HCT116 (cell line): ENCODE measurements at places on chromosomes 5 and 9.

- DNase-seq: no peak
These were observed 12.1 kb upstream of the TLE4 start for GRCh38 chr9:79559495-79560181.

DNA sequence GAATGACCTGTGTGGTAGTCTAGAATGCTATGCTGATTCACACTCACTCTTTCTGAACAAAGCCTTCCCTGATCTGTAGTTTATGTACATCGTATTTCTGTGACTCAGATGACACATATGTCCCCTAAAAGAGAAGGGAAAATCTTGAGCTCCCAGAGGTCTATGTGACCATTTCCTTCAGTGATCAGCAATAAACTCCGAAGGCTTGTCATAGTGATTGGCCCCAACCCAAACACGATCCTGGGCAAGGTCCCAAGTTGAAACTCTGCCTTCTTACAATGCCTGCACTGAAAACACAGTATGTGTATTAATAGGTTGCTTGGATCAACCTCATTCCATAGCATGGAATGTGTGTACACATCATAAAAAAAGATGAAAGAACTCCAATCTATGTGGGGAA, 685.8 kb downstream of the MAT2B start:
- no peak for DNase-seq

DNA sequence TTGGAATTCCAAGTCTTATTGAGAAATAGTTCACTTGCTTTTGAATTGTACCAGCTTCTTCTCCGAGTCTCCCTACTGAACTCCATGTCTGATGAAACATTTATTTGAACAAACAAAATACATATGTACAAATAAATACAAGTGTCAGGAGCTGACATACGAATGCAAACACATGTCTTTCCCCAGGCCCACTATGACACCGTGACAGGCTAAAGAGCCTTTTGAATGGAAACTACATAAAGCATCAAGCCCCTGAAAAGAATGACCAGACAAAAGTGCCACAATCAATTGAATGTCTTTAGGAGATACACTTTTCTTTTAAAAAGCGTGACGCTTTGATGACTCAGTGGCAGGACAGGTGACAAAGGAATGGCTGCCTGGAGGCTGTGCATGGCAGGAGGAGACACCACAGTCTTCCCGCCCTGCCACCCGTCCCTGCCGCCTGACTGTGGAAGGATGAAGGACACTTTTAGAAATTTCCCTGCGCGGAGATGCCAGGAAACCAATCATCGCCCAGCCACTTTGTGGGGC, 112.4 kb upstream of the BNC2 start:
- no peak for DNase-seq

- DNase-seq: no peak
These were observed 115.4 kb downstream of the OXCT1 start for GRCh38 chr5:41754857-41755256.

GRCh38 chr5:119458911-119459632, 6.8 kb downstream of the HSD17B4 start:
- no peak for DNase-seq

GRCh38 chr9:108709997-108710396, 145.8 kb downstream of the ACTL7B start:
- no peak for DNase-seq

GRCh38 chr5:167304834-167305469, 986.5 kb upstream of the WWC1 start:
- no peak for DNase-seq
